ENCODE measurements at places on chromosomes 7 and 10.

- DNase-seq, result no peak
Observed at GRCh38 chr10:115003396-115003795, 65.4 kb downstream of the TRUB1 start.

DNA sequence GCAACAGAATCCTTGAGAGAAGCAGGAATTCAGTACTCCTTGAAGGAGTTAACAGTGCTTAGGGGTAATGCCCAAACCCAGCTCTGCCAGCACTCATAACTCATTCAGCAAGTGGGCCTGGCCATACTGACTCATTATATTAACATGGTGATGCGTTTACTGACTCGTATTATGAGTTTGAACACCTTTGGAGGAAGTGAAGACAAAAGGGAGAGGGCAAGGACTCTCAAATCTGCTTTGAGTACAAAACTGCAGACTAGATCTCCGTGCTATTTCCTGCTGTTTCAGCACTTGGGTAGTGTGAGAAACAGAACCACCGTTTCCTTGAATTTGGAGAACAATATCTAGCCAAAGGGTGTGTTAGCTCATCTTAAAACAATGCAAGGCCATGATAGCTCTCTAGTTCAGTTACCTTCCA, 30.8 kb downstream of the SLC16A9 start:
- DNase-seq, result no peak

DNA sequence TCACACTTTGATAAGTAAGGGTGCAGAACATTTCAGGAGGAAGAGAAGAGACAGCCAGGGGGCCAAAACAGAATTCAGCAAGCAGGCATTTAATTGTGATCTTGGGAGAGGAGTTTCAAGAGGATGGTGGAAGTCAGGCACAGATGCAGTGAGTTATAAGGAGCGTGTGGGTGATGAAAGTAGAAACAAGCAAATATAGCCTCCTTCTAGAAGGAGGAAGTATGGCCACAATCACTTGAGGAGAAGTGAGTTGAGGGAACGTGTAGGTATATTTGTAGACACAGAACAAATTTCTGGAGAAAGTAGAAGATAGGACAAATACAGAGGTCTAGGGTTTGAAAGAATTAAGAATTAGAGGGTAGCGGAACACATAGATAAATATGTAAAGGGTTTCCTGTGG, 165.8 kb downstream of the CACNB2 start:
- DNase-seq, result no peak

GRCh38 chr7:156473476-156474240, 166.9 kb upstream of the RNF32 start:
- DNase-seq, result no peak

DNA sequence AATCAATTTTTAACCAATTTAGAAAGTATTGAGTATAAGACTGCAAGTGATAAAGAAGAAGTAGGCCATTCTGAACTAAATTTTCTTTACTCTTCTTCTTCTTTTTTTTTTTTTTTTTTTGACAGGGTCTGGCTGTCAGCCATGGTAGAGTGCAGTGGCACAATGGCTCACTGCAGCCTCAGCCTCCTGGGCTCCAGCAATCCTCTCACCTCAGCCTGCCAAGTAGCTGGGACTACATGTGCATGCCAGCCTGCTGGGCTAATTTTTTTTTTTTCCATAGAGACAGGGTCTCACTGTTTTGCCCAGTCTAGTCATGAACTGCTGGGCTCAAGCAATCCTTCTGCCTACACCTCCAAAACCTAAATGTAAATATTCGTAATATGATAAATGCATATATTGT, 63.2 kb downstream of the DGKB start:
- no peak for DNase-seq

DNA sequence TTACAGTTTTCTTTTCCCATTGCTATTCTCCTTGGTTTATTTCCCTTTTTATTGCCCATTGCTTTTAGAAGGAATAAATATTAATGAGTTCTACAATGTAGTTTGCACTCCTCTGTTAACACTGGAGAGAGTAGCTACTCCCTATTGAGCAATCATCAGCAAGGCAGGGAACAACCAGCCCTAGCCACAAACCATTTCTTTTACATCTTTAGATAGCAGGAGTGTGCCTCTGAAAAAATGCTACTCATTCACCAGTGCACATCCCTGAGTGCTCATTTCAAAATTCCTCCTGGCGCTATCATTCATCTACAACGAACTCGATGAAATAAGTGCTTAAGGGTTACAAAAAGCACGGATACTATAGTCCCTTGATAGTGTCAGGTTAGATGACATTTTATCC, 252.9 kb downstream of the THSD7A start:
- no peak for DNase-seq

DNA sequence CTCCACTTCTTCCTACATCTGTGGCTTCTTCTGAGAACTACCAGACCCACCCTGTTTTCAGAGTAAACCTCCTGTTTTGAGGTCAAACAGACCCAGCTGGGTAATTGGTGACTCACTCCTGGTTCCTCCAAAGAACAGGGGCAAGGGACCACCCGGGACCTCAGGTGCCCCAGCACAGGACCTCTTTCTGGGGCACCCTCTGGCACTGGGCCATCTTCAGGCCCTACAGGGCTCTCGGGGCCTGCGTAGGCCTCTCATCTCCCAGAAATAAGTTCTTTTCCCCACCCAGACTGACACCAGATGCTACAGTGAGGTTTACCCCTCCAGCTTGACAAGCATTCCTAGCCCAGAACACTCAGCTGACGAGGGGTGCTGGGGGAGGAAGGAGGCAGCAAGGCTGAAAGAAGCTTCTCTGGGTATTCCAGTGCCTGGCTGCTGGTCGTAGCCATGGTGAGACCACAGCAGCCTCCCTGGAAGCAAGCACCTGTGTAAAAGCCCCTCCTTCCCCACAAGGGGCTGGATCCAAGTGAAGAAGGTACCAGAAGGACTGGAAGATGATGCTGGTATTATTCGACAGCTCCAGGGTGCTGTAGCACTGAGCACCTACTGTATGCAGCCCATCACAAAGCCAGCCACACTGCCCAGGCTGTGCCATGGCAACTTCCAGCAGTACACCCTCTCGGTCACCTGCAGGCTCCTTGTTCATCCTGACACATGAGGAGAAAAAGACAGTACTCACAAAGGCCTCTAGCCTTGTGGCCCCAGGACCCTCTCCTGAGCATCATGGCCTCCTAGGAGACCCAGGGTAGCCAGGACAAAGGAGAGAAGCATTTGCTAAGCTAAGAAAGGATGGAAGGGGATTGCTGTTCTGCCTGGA, 47.4 kb downstream of the ALOX5 start:
- DNase-seq, result peak; percentile 58

DNA sequence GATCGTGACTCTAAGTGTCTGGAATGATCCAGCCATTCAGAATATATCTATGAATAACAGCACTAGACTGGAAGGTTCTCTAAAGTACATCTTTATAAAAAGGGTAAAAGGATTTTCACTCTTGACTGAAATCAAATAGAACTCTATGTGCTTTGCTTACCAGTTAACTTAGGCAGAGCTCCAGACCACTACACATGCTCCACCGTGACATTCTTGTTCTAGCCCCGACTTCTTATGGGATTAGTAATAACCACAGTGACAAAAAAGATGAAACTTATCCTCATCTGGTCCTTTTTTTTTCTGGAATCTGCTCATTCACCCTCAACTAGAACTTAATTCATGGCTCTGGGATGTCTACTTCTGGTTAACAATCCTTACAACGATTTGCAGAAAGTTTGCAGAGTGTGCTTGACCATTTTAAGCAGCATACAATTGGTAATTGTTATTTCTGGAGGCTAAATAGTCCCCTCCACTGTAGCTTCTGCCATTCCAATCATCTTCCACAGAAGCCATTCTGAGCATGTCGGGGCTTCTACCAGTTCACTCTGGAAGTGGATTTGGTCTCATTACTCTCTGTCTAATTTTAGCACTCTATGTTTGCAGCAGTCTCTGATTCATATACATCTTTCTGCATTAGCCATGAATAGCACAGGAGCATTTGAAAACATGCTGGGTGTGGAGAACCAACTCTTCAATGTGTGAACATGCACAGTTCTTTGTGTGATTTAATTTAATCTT, 163.7 kb upstream of the CDC14C start:
- no peak for DNase-seq

DNA sequence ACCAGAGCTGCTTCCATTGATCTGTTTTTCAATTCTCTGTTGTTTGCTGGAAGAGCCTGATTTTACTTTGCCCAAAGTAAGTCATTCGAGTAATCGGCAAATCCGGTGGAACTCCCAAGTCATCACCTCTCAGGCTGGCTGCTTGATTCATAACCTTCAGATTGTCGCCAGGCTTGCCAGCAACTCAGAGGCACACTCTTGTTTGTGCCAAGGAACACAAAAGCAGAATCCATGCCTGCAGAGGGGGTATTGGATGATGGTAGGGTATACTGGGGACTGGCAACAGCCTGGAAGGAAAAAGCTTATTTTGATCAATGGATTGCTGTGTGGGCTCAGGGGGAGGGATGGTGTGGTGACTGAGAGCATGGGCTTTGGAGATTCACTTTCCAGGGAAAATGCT, 542.4 kb downstream of the SORCS3 start:
- DNase-seq, result no peak

GRCh38 chr7:146090023-146090645, 26.5 kb upstream of the CNTNAP2 start:
- DNase-seq, result no peak

DNA sequence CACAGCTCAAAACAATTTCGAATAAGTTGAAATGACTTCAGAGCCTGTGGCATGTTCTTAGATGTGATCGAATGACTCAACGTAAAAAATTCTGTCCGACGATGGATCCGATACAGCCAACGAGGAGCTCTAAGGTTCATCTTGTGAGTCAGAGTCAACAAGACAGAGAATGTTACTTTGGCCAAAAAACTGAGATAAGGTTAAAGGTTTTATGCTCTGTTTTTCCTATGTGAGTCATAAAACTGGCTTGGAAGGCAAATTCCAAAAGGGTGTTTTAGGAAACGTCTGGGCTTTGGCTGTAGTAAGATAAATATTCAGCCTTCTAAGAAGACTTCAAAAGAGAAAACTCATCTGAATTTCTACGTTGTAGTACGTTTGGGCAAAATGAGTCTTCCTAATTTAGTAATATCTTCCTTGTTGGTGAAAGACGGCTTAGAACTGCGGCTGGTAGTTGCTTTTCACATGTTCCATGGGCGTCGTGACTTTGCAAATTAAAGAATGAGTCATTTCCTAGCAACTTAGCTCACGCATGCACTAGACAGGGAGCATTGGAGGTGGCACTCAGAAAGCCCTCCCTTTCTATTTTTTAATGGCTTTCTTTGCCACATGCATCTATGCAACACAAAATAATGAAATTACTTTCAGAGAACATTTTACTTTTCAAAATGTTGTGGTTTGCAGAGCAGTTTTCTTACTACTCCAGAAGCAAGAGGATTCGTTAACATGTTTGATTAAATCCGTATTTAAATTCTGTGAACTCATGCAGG, 28.2 kb downstream of the PFKP start:
- peak; percentile 17 for DNase-seq

- DNase-seq, result no peak
Observed at GRCh38 chr7:47451851-47452205, 130.1 kb downstream of the TNS3 start.

DNA sequence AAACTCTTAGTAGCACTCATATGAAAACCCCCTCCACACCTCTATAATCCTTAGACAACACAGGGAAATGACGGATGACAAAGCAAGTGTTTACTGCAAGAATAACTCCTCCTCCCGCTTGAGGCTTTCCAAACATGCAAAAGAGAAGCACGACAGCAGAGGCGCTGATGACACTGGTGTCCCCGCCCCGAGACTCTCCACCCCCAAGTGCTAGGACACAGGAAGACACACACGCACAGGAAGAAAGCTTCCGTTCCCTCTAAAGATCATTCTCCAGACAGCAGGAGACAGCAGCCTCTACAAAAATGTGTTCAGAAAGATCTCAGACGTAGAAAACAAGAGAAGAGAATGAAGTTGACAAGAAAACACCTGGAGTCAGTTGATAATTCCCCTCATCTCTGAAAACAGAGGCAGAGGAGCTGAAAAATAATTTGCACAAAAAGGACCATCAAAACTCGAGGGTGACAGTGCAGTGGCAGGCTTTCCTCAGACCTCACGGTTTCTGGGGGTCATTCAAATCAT, 90.2 kb downstream of the DLG5 start:
- peak; percentile 66 for DNase-seq

- DNase-seq, result no peak
Observed at GRCh38 chr10:62249957-62250356, 18.7 kb downstream of the RTKN2 start.

GRCh38 chr10:114632869-114633715, 25.0 kb downstream of the ABLIM1 start:
- DNase-seq, result no peak

- no peak for DNase-seq
Observed at GRCh38 chr7:4613846-4614548, 68.1 kb upstream of the FOXK1 start.

GRCh38 chr7:82057476-82057875, 287.6 kb upstream of the HGF start:
- DNase-seq, result no peak

- no peak for DNase-seq
Observed at GRCh38 chr10:80540136-80540535, 2.4 kb downstream of the SH2D4B start.

GRCh38 chr7:99531354-99531765, 20.6 kb downstream of the FAM200A start:
- DNase-seq, result no peak

GRCh38 chr7:15452670-15453069, 109.1 kb downstream of the AGMO start:
- DNase-seq, result no peak

DNA sequence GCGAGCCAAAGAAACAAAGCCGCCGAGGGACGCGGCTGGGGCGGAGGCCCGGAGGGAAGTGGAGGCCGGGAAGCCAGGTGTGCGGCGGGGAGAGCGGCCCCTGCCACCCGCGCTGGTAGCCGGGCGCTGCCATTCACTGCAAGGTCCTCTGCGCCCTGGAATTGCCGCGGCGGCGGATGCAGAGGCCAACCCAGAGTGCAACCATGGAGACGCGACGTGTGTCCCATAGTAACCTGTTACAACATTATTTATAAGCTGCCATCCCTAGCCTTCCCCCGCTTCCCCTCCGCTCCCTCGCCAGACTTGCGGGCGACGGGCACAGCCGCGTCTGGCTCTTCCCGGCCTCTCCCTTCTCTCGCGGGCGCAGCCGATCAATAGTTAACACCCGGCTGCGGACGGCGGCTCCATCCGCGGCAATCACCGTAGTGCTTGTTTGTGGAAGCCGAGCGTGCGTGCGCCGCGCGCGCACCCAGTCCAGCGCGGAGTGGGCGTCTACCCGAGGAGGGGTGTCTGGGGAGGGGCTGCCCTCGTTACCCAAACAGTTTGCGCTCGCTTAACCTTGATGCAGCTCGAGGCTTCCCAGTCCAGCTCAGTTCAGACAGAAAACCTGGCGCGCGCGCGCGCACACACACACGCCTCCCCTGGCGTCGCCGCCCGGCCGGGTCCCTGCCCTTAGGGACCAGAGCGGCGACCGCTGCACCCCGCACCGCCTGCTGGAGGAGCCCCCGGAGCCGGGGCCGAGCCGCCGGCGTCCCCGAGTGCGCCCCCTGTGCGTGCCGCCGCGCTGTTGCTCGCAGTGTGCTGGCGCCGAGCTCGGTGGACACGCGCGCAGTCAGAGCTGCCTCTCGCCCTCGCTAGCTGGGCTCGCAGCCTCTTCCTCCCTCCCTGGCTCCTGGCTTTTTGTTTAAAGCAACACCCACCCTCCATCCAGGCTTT, 165.4 kb upstream of the DPP6 start:
- DNase-seq, result no peak

Data from activated effector memory CD4-positive, alpha-beta T cell treated with Interleukin-2 at 50 U/mL for 16 hours (primary cell).